8988T (cell line): ENCODE measurements at places on chromosomes 5 and 9.
A peak's percentile ranks its signal among the peaks of the same experiment; 100 is the strongest.

DNA sequence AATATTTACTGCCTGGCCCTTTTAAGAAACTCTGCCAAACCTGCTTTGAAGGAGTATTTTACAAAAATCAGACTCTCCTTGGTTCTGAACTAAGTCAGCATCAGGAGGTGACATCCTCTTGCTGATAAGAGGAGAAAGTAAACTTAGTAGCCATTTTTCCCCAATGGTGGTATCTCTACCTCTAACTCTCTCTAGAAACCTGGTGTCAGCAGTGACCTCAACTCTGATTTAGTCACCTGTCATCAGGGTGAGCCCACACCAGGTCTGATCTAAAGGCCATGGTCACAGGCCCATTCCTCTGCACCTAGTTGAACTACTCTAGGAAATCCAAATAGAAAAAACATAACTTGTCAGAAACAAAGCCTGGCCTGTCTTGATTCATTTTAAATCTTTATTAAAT is 4.2 kb downstream of the CARNMT1 start:
- no peak for DNase-seq

- no peak for DNase-seq
Observed at GRCh38 chr9:21029661-21030060, 1.8 kb downstream of the HACD4 start.

DNA sequence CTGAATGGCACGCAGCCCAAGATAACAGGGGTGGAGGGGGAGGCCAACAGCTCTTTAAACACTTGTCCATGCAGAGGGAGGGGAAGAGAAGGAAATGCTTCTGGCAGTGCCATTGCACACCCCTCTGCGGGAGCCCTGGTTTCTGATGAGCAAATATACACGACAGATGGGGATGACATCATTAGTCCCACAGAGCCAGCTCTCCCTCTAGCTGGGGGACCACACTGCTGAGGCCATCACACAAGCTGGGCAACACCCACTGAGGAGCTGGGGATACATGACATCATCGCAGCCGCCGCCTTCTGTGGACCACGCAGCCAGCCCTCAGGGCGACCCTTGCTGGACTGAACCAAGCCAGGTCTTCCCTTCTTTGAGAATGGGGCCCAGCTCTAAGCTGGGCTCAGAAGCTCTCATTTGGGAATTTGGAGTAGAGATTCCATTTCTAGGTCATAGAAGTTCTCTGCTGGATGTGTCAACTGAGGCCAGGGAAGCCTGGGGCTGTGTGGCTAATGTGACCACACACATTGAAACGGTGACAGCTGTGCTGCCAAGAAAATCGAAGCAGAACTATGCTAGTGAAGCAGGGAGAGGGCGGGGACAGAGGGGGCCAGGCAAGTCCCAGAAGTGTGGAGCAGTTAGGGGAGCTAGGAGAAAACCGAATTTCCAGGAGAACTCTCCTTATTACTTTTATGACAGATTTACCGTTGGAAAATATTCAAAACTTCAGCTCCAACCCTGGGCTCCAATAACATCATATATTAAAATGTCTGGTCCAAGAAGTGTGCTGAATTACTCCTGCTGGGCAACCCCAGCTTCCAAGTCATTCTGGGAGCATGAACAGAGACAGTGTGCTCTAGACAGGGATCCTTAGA is 79.5 kb downstream of the PRRT1B start:
- no peak for DNase-seq

GRCh38 chr9:135517407-135517822 is 3.8 kb upstream of the LCN1 start:
- DNase-seq, result no peak

DNA sequence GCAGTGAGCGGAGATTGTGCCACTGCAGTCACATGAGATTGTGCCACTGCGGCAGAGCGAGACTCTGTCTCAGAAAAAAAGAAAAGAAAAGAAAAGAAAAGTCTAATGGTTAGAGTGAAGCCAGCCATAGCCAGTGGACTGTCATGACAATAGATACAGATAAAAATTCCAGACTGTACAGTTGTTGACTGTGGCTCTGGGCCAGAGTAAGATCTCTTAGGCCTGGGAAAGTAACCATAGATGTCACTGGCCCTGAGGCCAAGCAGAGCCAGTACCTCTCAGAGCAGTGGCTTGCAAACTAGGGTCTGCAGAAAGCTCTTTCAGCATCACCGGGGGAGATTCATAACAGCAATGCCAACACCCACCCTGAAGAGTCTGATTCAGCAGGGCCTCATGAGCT is 44.1 kb upstream of the SUB1 start:
- DNase-seq, result no peak

GRCh38 chr9:84773022-84773421 is 103.5 kb downstream of the NTRK2 start:
- DNase-seq, result no peak

- DNase-seq, result no peak
Observed at GRCh38 chr9:91711755-91712601, 238.1 kb downstream of the ROR2 start.

DNA sequence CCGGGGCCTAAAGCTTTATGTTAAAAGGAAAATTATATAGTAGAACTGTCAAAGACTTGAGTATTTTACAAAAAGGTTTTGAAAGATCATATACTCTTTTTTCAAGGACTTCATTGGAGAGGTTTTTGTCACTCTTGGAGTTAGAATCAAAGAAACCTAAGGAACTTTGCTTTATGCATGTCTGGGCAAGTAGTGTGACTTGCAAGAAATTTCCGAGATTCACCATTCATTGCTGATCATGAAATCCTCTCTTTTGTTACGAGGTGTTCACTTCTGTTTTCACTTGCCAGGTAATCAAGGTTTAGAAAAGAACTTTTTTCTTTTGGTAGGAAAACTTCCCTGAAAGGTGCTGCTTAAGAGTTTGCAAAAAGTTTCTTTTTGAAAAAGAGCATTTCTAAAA is 64.8 kb downstream of the NUP214 start:
- DNase-seq, result no peak

DNA sequence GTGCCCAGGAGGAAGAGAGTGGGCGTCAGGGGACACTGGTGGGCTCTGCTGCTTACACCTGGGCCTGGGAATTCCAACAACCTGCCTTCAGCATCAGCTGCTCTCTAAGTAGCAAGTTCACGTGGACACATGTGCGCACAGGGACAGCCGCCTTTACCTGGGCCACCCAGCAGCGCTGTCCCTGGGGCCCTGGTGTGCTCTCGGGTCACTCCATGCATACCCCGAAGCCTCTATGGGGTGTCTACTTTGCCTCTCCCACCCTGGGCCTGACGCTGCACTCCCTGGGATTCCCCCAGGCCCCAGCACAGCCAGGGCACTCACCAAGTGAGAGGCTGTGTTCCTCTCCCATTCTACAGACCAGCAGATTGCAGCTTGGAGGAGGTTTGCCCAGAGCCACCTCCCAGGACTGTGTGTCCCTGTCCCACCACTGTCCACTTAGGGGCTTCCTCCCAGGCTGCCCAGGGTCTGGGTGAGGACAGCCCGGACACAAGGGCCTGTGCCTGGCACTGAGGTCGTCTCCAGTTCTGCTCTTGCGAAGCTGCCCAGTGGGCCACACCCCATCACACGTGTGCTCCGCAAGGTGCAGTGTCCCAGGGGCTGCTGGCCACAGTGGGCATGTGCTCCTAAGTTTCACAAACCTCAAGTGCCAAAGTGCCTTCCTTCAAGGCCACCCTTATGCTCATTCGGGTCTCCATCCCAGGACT is 5.9 kb downstream of the NINJ1 start:
- DNase-seq, result peak; percentile 17

- DNase-seq, result no peak
Observed at GRCh38 chr9:112258106-112258505, 75.3 kb downstream of the PTBP3 start.

DNA sequence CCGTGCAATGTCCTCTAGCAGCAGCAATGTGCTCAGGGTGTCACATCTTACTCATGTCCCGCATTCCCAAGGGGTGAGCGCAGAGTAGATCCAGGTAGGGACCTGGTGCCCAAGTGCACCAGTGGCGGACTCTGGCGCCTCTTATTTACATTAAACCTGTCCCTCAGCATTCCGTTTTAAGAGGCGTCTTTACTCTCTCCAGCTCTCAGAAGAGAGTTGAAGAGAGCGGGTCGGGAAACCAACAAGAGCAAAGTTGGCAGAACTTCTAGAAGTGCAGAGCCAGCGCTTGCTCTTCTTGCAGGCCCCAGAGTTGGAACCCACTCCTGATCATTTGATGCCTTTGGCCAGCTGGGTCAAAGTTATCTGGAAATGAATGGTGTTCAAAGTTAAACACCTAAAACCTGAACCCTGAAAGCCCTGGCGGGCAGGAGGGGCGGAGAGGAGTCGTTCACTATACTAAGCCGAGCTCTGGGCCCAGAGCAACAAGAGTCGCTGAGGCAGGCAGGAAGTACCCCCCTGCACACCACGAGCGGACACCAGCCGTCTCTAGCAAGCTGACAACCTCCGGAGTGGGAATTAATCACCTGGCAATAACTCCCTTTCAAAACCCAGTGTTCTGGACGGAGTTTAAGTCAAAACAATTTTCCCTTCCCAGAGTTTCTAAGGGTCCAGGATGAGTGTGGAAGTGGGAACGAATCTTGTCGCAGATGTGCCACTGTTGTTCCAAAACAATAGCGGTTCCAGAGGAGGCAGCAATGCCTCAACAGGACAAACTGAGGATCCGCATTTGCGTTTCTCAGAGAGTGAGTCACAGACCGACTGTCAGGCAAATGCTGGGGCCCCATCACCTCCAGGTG is 122.8 kb downstream of the TMEM161B start:
- DNase-seq, result no peak

- DNase-seq, result no peak
Observed at GRCh38 chr9:109118808-109119438, 824 bp downstream of the TMEM245 start.

- no peak for DNase-seq
Observed at GRCh38 chr5:136098176-136098575, 34.5 kb upstream of the SMAD5 start.

DNA sequence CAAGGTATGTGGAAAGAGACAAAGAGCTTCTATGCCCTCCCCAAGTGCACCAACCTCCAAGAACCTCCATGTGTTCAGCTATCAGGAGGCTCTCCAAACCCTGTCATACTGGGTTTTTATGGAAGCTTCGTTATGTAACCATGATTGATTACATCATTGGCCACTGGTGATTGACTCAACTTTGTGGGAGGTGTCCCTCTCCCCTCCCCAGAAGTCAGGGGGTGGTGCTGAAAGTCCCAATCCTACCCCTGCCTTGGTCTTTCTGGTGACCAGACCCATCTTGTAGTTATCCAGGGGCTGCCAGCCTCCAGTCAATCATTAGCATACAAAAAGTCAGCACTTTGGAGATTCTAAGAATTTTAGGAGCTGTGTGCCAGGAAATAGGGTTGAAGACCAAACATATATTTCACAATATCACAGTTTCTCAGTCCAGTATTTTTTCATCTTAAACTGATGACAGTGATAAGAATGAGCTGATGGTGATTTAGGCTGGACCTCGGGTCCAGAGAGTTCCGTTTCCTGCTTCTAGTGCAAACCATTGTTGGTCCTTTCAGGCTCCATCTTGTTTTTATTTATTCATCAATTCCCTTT is 27.3 kb upstream of the FANCC start:
- DNase-seq, result no peak

- no peak for DNase-seq
Observed at GRCh38 chr5:3741374-3741770, 145.7 kb downstream of the IRX1 start.

- DNase-seq, result no peak
Observed at GRCh38 chr9:103319979-103320378, 324.8 kb downstream of the CYLC2 start.

- no peak for DNase-seq
Observed at GRCh38 chr5:132761321-132762240, 14.4 kb downstream of the CCNI2 start.

DNA sequence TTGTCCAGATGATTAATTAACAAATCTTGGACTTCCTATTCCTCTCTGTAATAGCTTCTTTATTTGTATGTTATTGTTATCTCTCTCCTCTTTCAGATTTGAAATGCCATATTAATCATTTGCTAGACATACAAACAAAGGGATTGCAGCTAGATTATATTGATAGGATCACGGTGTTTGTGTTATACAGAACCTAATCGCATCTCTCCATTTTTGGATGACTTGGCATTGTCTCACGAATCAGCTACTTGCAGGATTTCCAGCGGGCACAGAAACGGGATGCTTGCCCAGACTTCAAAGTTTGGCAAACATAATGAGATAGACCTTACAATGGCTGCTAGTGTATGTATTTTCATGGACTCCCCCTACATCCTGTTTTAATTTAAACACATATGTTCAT is 368.1 kb downstream of the TLE4 start:
- DNase-seq, result no peak

GRCh38 chr5:163460562-163461171 is at the start of gene HMMR:
HMMR (plus strand) TSS chr5:163460632; CDS start chr5:163460693, 61 bp downstream.
- DNase-seq, result no peak

GRCh38 chr5:69509212-69509611 is 16.6 kb downstream of the OCLN start:
- no peak for DNase-seq

DNA sequence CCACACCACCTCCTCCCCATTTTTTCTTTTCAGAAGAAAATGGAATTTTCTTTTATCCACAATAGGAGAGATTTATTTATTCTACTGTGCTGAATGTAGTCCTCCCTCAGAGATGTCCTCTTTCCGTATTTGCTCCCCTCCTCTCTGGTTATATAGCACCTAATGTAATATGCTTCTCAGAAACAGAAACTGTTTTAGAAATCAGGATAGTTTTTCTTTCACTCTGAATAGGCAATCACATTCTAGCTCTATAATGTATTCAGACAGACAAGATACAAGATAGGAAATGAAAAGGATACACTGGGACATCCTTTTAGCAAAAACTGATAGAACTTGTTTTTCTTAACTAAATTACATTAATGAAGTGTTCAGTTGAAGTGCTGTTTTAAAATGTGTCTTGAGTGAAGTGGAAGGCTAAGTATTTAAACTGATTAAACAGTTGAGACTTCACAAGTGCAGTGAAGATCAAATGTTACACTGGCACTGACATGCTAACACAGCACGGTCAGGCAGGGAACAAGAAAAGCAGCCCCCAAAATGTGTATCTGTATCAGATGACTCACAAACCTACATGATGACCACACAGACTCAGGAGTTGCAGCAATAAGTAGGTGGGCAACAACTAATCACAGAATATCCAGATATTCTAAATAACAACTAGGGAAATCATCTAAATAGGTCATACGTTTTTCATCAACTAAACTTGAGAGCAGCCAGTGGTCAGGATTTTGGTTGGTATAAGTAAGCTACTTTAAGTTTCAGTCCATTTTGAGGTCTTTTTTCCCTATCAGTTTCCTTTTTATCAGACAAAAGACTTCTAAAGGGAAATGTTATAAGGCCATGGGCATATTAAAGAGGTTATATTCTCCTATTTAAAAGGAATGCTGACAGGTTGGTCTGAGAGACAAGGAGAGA is 260.4 kb downstream of the MLLT3 start:
- no peak for DNase-seq
